Gastrocnemius medialis (tissue), 4 donors: ENCODE measurements at places on chromosomes 3 and 15.

DNA sequence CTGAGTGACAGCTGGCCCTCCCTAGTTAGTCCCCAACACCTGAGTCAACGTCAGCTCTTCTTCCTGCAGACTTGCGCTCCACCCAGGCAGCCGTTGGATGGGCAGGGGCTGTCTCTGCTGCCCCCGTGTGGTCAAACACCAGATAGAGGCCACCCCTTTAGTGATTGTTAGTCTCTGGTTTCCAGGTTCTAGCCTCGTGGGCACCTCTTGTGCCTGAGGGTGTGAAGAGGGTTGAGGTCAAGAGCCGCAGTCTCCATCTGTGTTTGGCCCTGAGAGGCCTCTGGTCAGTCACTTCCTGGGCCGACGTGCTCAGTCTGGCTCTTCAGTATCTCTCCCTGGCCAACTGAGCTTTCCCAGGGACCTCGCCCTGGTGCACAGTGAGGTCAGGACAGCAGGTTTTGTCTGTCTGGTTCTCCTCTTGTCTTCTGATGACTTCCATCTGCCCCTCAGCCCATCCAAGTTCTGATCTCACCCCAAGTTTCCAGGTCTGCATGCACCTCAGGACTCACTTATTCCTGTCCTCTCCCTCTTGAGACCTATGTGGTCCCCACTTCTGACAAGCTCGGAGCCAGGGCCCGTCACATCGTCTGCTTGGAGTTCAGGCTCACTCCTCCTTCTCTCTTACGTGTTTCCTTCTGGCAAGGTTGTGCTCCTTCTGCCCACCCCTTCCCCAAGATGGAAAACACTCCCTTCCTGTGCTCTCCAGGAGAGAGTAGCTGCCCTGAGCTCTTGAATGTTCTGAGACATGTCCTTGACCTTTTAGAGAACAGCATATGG, 20.9 kb downstream of the CD276 start:
- H3K4me1 ChIP-seq, result no peaks in the 10 kb centered on the region
- no peak overlapping the region for H3K4me3 ChIP-seq
- H3K27me3 ChIP-seq, result no peaks in the 10 kb centered on the region
- DNase-seq, result peak; percentile 11

- H3K4me3 ChIP-seq, result no peak overlapping the region
- DNase-seq, result no peak
- H3K27ac ChIP-seq, result no peak overlapping the region
- H3K36me3 ChIP-seq, result no peaks in the 10 kb centered on the region
Measured at GRCh38 chr15:101554115-101554915, 64.8 kb upstream of the PCSK6 start.

- no peaks in the 10 kb centered on the region for H3K36me3 ChIP-seq
- no peak overlapping the region for H3K27ac ChIP-seq
- H3K27me3 ChIP-seq, result no peaks in the 10 kb centered on the region
- peaks cover 19% of the 10 kb centered on the region for H3K4me1 ChIP-seq
- no peak overlapping the region for H3K4me3 ChIP-seq
Measured at GRCh38 chr3:189641776-189642175, 10.6 kb downstream of the TP63 start.

DNA sequence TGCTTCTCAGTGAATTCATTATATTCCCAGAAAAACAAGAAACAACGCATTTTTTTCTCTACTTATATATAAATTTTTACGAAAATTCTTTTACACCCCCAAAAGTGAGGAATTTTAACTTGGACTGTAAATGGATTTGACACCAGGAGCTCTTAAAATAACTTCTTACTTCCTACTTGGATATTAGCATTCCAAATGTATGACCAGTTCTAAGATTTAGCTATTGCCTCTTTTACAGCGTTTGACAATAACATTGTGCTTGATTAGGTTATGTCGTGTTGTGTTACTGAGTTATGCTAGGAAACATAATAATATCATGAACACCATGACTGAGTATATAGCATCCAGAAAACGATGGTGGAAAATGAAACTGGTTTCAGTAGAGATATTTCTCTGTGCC, 177.0 kb downstream of the CNTN6 start:
- H3K27me3 ChIP-seq, result no peaks in the 10 kb centered on the region
- no peak overlapping the region for H3K4me3 ChIP-seq
- H3K36me3 ChIP-seq, result no peaks in the 10 kb centered on the region
- H3K27ac ChIP-seq, result no peak overlapping the region

GRCh38 chr3:4670352-4670751, 177.2 kb downstream of the ITPR1 start:
- H3K4me3 ChIP-seq, result no peak overlapping the region
- DNase-seq, result no peak
- H3K27ac ChIP-seq, result no peak overlapping the region
- H3K27me3 ChIP-seq, result no peaks in the 10 kb centered on the region
- no peaks in the 10 kb centered on the region for H3K36me3 ChIP-seq
- H3K4me1 ChIP-seq, result no peaks in the 10 kb centered on the region

DNA sequence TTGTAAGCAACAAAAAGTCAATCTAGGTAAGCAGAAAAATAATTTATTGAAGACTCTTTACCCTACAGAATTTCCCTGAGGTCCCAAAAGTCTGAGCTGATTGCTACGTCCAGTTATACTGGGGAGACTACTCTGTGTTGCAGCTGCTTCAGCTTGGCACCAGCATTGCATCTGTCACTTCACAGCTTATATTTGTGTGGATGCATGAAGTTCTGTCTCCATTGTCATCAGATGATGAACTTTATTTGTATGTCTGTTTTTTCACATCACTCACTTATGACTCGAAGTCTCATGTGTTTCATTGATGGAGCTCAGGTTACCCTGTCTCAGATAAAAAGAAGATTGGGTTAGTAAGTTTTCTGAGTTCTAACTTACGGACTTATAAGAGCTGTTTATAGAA, 75.3 kb upstream of the LRRFIP2 start:
- peak overlapping the region; percentile 99 for H3K27ac ChIP-seq
- peaks cover 75% of the 10 kb centered on the region for H3K4me1 ChIP-seq
- no peak for DNase-seq
- no peaks in the 10 kb centered on the region for H3K27me3 ChIP-seq
- H3K4me3 ChIP-seq, result no peak overlapping the region

DNA sequence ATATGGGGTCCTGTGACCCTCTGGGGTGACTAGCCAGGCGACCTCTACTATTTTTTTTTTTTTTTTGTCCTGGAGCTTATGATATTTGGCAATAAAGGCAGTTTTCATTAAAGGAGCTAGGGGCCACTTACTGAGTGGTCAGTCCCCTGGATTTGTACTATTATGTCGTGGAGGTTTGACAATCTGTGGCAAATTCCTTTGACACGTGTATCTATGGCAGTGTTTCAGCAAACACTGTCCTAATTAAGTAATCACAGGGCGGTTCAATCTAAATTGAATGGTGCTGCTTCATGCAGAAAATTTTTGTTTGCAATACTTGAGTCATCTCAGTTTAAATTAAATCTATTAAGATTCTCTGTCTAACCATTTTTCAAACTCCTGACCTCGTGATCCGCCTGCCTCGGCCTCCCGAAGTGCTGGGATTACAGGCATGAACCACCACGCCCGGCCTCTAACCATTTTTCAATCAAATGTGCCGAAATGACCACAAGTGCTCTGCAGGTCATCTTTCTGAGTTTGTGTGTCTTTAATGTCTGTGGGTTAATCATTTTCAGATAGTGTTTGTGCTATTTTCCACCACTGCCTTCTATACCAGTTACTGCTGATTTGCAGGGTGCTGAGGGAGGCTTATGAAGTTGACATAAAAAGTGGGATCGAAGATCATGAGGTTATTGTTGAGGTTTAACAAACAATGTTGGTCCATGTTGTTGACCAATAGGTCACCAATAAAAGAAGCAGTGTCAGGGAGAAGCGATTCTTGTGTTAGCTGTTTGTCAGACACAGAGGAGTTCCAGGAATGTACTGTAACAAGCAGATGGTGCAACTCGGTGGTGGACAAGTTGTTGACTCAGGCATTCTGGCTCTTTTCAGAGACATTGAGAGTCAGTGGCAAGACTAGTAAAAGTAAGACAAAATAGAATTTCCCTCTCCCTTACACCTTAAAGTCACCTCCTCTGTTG, 18.6 kb upstream of the SLC2A2 start:
- DNase-seq, result no peak
- H3K27ac ChIP-seq, result no peak overlapping the region
- no peaks in the 10 kb centered on the region for H3K27me3 ChIP-seq
- no peak overlapping the region for H3K4me3 ChIP-seq
- no peaks in the 10 kb centered on the region for H3K36me3 ChIP-seq
- H3K4me1 ChIP-seq, result no peaks in the 10 kb centered on the region

GRCh38 chr15:29130476-29130875, 139.1 kb downstream of the NSMCE3 start:
- DNase-seq, result no peak
- H3K4me3 ChIP-seq, result no peak overlapping the region
- H3K36me3 ChIP-seq, result no peaks in the 10 kb centered on the region
- peaks cover 4% of the 10 kb centered on the region for H3K27me3 ChIP-seq

GRCh38 chr3:30760040-30760695, 134.3 kb downstream of the GADL1 start:
- DNase-seq, result no peak
- no peak overlapping the region for H3K27ac ChIP-seq
- no peaks in the 10 kb centered on the region for H3K36me3 ChIP-seq

GRCh38 chr15:72464251-72464650, 9.9 kb upstream of the ARIH1 start:
- no peaks in the 10 kb centered on the region for H3K36me3 ChIP-seq
- no peak for DNase-seq
- no peak overlapping the region for H3K4me3 ChIP-seq
- no peak overlapping the region for H3K27ac ChIP-seq
- no peaks in the 10 kb centered on the region for H3K4me1 ChIP-seq

DNA sequence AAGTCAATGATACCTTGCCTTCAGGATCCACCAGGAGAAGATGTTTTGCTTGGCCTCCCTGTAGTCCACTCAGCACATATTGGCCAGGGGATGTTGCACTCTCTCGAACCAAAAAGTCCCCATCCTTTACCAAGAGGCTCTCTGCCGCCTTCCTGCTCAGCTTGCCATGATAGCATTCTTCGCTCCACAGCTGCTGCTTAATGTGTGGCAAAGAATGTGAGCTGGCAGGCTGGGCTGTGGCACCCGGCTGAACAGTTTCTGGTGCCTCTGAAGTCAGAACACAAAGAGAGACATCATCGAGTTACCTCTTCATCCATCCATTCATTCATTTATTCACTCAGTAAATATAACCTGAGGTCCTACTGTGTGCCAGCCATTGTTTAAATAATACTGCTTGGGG, 23.9 kb upstream of the CEP152 start:
- H3K36me3 ChIP-seq, result no peaks in the 10 kb centered on the region
- no peak for DNase-seq
- H3K27me3 ChIP-seq, result no peaks in the 10 kb centered on the region
- H3K4me1 ChIP-seq, result no peaks in the 10 kb centered on the region
- no peak overlapping the region for H3K4me3 ChIP-seq
- H3K27ac ChIP-seq, result no peak overlapping the region

GRCh38 chr15:48414015-48414414, 82.8 kb downstream of the DUT start:
- no peak overlapping the region for H3K4me3 ChIP-seq
- peak overlapping the region; percentile 64 for H3K27ac ChIP-seq
- no peaks in the 10 kb centered on the region for H3K36me3 ChIP-seq
- peaks cover 7% of the 10 kb centered on the region for H3K4me1 ChIP-seq
- no peaks in the 10 kb centered on the region for H3K27me3 ChIP-seq

DNA sequence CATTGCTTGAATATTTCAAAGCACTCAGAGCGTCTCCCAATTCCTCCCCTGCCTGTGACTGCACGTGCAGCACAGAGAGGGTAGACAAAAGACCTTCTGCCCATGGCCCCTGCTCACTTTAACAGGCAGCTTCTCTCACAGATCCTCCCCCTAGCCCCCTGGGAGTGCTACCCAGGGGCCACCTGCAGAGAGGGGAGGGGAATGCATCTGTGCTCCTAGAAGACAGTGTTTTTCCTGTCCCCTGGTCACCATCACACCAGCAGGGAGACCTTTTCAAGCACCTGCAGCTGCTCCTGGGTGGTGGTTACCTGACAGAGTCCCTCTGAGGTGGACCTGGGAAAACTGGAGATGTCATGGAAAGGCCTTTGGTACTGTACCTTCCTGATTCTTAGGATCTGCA, 56.7 kb upstream of the PRR23C start:
- no peak overlapping the region for H3K27ac ChIP-seq
- no peak for DNase-seq
- H3K36me3 ChIP-seq, result no peaks in the 10 kb centered on the region
- no peaks in the 10 kb centered on the region for H3K27me3 ChIP-seq
- no peak overlapping the region for H3K4me3 ChIP-seq
- no peaks in the 10 kb centered on the region for H3K4me1 ChIP-seq

DNA sequence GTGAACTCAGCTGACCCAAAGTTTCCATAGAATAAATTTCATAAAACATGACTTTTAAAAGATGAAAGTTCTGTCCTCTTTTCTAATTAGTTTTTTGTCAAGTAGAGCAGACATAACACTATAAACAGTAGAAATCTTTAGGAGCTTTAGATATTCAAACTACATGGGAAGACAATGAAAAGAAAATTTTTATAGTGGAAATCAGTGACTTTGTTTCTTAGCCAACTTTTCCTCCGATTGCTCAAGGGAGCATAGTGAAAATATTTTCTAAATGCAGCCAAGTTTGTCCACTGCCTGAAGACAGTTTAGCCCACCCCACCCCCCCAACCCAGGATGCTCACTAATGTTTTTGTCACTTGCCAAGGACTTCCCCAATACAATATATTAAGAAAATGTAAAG, 114.9 kb downstream of the PLD1 start:
- H3K4me3 ChIP-seq, result no peak overlapping the region
- no peak overlapping the region for H3K27ac ChIP-seq
- DNase-seq, result no peak
- peaks cover 11% of the 10 kb centered on the region for H3K4me1 ChIP-seq
- H3K36me3 ChIP-seq, result no peaks in the 10 kb centered on the region
- H3K27me3 ChIP-seq, result no peaks in the 10 kb centered on the region

DNA sequence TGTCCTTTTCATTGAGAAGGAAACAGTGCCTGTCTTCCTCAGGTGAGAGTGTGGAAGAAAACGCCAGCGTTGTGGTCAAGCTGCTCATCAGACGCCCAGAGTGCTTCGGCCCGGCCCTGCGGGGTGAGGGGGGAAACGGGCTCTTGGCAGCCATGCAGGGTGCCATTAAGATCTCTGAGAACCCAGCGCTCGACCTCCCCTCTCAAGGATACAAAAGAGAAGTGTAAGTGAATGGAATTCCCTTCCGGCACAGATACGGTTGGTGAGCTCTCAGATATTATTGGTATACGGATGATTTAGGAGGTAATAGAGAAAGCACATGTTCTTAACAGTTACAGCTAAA, 245.7 kb upstream of the CHRM5 start:
- H3K27ac ChIP-seq, result no peak overlapping the region
- H3K36me3 ChIP-seq, result no peaks in the 10 kb centered on the region
- H3K27me3 ChIP-seq, result no peaks in the 10 kb centered on the region

DNA sequence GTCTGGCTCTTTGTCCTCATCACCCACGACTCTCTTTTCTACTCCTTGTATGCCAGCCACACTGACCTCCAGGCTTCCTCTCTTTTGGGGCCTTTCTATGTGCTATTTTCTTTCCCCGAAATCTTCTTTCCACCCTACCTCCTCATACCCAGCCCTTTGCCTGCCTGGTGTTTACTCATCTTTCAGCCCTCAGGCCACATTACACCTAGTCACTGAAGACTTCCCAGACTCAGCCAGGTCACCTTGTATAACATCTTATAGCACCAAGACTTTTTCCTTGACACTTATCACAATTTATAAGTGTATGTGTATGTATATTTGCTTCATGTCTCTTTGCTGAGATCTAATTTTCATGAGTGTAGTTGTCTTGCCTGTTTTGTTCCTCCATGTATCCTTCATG, 396.4 kb downstream of the NLGN1 start:
- H3K4me1 ChIP-seq, result no peaks in the 10 kb centered on the region
- no peak overlapping the region for H3K4me3 ChIP-seq
- H3K27ac ChIP-seq, result no peak overlapping the region
- H3K36me3 ChIP-seq, result no peaks in the 10 kb centered on the region
- no peaks in the 10 kb centered on the region for H3K27me3 ChIP-seq

- H3K4me3 ChIP-seq, result no peak overlapping the region
- H3K36me3 ChIP-seq, result no peaks in the 10 kb centered on the region
- H3K4me1 ChIP-seq, result peaks cover 41% of the 10 kb centered on the region
- peak; percentile 20 for DNase-seq
- H3K27me3 ChIP-seq, result no peaks in the 10 kb centered on the region
Measured at GRCh38 chr15:86854176-86854575, 774.5 kb downstream of the AGBL1 start.
